ENCODE measurements at places on chromosomes 7 and 10.

DNA sequence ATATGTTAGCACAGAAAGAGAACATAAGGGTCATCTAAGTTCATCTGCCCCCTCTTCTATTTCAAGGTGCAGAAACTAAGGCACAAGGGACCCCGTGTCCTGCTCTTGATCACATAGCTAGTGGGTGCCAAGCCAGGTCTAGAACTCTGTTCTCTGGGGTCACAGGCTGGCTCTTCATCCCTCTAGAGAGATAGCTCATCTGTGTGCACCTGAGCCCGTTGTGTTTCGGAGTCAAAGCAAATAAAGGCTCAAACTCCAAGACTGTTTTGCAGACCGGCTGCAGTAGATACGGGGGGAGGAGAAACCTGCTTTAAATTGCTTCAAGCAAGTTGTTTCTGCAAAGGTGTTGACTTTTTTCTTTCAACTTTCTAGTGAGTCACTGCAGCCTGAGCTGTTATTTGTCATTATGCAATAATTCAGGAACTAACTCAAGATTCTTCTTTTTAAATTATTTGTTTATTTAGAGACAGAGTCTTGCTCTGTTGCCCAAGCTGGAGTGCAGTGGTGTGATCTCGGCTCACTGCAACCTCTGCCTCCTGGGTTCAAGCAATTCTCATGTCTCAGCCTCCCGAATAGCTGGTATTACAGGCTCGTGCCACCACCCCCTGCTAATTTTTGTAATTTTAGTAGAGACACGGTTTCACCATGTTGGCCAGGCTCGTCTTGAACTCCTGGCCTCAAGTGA, 6.5 kb downstream of the BLVRA start:
- no peak for DNase-seq

DNA sequence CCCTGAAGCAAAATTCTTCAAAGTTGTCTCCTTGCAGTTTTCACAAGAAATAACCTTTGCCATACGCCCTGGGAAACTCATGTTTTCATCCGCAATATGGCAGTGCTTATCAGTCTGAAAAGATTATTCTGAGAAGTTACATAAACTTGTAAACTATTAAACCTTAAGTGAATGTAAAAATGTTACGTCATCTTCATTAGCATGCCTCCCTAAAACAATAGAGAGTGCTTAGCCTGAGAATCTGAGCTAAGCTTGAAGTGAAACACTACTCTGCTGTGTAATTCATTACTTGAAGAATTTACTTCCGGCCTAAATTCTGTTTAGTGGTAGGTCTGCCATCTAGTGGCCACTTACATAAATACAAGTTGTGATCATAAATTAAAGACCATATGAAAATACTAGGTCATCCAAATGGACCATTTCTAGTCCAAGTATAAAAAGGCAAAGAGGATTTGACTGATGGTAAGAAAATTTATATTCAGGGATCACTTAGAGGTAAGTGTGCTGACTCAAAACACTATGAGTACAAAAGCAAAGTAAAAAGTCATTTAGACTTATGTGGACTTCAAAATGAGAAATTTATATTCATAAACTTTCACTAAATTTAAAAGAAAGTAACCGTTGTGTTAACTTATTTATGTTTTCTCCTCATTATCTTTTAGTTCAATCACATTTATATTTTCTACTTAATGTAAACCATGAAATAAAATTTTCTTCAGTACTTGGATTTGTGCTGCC, 745.1 kb upstream of the LRRTM3 start:
- peak; percentile 34 for DNase-seq

DNA sequence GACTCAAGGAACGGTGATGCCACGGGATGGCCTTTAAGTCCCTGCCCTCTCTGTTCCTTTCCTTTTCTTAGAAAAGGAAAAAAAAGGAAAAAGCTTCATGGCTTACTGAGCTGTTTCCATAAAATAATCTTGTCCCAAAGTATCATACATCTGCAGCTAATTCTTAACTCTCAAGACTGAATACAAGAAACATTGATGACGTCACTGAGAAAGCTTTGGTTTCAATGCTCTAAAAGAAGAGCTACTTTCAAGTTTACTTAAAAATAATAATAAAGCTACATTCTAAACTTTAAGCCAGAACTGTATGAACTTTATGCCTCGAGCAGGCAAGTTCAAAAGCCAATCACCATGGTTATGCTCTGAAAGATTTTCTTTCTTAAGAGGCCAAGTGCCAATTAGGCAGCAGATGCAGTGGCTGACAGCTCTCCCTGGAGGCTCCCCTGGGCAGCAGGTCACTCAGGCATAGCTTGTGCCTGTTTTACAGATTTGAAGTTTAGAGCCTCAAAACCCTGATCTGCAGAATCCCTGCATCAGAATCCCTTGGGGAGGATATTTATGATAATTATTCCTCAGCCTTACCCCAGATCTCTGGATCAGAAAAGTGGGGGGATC, 165.0 kb downstream of the CHN2 start:
- DNase-seq = no peak

- DNase-seq = no peak
These were observed 170.0 kb downstream of the ARL5B start for GRCh38 chr10:18829259-18829658.

- DNase-seq = no peak
These were observed 33.3 kb downstream of the LRMDA start for GRCh38 chr10:75464478-75465449.

- DNase-seq = no peak
These were observed 478.1 kb downstream of the PTPRN2 start for GRCh38 chr7:158109364-158110033.

DNA sequence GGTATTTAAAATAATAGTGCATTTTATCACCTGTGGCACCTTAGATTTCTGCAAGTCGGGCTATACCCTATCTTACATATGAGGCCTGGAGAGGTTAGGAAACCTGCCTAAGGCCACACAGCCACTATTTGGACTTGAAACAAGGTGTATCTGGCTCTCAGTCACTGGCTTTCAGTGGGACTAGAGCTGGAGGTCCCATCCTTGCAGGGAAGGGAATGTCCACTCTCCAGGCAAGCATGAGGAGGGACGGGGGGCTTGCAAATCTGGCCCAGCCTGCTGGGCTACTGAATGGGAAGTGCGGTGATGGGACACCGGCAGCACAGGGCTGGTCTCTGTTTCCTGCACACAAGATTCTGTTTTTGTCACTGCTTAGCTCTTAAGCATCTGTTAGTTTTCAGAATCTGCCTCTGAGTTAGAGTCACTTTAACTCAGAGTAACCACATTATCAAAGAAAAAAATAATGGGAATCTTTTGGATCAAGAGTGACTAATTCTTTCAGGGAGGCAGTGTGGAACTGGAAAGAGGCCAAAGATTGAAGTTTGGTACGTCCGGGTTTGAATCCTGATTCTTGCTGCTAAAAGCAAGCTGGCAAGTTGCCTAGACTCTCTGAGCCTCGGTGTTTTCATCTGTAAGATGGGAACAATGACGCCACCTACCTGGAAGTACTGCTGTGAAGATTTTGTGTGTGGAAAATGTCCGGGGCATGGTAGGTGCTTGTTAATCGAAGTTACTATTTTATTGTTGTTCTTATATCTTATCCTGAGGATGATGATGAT, 33.8 kb upstream of the HABP2 start:
- no peak for DNase-seq

- no peak for DNase-seq
These were observed 98.3 kb downstream of the TRRAP start for GRCh38 chr7:98976396-98977185.

DNA sequence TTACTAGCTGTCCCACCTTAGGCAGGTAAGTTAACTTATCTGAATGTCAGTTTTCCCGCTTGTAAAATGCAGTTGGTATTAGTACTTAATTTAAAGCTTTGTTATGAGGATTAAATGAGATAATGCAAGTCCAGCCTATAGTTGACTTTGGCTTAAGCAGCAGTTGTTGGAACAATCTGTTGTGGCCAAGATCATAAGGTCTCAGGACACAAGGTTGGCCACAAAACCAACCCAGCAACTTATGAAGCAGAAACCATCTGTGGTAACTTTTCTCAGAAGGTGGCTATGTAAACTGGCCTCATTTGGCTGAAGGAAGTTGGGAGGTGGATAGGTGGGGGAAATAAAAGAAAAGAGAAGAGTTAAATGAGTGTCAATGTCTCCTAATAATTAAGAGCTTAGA, 29.4 kb downstream of the ENTPD1 start:
- no peak for DNase-seq

DNA sequence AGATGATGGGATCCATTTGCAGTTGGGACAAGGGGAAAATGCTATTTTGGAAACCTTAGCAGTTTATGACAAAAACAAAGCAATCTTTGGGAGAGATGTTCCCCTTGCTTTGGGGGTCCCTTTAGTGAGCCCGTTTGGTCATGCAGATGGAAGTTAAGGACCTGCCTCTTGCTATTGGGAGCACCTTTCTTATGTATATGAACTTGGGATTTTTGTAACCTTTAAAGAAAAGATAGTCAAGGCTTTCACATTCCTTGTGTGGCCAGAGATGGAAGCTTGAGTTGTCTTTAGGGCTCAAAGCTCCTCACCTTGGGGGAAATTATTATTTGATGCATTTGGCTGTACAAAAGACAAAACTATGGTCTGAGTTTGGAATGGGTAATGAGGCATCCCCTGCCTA, 179.0 kb upstream of the PLPP4 start:
- DNase-seq = no peak

GRCh38 chr7:122600630-122601029, 98.3 kb downstream of the RNF133 start:
- DNase-seq = no peak

GRCh38 chr7:138657854-138658386, 43.2 kb downstream of the SVOPL start:
- no peak for DNase-seq

DNA sequence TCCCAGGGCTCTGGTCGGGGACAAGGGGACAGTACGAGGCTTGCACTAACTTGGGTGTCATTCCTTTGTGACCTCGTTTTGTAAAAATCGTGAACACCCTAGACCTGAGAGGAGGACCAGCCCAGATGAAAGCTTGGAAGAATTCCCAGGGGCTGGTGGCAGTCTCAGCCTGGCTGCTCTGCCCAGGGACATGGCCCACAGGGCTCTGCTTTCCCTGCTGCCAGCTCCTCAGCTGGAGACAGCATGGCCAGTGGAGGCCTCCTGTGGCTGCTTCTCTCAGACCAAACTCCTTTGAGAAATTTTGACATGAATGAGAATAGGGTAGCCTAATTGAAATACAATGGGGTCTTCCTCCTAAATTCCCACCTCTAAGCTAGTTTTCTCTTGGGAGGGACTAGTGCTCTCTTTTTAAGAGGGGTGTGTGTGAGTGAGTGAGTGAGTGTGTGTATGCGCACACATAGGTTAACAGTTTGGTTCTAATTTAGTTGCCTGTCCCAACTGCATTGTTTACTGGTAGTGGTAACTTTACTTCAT, 140.3 kb upstream of the EFCAB10 start:
- no peak for DNase-seq

DNA sequence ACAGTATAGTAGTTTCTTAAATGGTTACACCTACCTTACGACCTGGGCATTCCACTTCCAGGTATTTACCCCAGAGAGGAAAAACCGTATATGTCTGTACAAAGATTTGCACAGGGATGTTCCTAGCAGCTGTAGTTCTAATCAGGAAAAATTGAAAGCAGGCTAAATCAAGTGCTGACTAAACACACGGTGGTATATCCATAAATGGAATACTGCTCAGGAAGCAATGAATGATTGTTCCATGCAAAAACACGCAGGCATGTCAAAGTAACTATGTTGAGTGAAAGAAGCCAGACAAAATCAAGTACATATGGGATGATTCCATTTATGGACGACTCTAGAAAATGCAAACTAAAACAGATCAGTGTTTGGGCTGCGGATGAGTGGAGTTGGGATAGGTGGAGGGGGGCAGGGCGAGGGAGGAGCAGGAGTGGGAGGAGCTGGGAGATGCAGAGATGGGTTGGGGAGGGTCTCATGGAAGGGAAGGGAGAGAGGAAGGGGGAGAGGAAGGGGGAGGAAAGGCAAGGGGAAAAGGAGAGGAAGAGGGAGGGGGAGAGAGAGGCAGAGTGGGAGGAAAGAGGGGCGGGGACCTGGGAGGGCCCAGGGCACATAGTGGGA, 484 bp upstream of the MSRB2 start:
- no peak for DNase-seq

DNA sequence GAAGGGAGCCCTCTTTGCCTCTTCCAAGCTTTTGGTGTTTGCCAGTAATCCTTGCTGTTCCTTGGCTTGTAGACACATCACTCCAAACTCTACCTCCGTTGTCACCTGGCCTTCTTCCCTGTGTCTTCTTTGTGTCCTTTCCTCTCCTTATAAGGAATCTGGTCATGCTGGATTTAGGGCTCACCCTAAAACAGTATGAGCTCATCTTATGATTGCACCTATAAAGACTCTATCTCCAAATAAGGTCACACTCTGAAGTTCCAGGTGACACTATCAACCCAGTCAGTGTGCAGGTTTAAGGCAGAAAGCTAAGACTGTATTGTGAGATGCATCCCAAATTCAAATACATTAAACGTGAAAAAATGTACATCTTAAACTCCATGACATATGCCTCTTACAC, 49.0 kb upstream of the ZRANB1 start:
- no peak for DNase-seq

DNA sequence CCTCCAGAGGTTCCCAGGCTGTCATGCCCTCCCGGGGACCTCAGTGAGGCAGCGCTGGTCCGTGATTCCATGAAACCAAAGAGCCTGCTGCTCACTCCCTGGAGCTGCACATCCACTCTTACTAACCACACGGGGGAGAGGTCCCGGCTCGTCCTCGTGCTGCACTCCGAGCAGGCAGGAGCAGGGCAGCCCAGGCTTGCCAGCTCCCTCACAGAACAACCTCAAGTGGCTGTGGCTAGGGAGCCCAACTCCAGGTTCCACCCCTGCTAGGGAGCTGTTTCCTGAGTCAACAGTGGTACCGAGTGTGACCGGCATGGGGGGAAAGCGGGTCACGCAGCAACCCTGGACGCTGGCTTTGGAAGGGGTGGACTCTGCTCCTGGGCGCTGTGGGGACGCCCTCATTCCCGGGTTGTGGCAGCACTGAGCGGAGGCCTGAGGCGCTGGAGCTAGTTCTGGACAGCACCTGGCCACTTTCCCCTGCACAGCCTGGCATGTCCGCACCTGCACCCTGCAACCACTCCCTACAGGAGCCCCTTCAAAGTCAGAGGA, 27.9 kb upstream of the PPP2R2D start:
- DNase-seq = no peak

DNA sequence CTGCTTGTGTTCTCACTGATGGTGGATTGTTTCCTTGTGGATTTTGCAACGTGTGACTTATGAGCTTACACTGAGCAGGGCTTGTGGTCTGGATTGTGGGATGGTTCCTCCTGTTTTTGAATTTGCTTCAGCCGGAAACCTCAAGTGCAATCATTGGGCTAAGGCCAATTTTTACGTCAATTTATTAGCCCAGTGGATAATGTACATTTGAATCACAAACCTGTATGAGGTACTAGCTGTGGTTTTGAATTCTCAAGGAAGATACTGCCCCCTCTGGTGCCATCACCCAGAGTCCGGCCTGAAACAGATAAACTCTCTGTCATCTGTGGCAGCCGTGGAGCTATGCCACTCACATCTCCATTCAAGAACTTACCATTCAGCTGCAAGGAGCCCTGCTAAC, 7.3 kb upstream of the ZNF777 start:
- no peak for DNase-seq

DNA sequence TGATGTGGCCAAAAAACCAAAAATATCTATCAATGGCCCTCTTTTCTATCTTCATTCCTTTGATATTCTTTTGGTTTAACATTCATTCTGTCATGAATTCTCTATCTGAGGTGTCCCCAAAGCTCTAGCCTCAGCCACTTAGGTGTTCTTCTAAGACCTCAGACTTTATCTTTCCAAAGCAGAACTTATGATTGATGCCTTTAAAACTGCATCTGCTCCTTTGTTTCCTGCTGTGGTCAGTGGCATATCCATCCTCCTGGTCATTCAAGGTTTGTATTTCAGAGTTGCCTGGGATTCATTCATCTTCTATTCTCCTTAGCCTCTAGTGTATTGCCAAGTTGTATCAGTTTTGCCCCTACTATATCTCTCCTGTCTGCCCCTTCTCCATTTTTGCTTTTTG, 30.6 kb downstream of the FHIP2A start:
- no peak for DNase-seq

Data from SHP77 (cell line).